ENCODE measurements at places on chromosomes 1 and 21.

DNA sequence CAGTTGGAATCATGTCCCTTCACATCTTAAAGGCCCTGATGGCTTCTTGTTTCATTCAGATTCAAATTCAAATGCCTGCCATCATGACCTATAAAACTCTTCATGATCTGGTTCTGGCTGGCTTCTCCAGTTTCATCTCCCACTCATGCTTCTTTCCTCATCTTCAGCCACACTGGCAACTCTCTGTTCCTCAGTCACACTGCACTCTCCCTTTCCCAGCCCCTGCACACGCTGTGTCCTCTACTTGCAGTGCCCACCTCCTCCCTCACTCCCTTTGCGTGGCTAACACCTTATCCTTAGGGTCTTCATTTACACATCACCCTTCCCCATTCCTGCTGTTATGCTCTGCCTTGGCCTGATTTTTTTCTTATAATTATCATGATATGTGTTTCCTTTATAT, 120.6 kb upstream of the LMO4 start:
- DNase-seq = no peak

DNA sequence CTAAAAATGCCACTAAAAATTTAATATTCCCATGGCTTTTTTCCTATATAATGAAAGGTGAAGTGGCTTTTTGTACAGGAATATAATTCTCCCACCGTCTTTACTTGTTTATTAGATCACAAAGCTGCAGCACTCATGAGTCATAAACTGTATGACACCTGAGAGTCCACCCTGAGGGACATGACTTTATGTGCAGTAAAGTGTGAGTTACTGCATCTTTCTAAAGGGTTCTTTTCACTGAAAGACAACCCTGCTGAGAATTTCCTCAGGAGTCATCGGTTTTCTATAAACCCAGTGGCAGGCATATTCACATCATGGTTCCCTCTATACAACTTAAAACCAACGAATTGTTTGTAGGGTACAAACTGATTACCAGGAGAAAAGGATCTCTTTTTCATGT, 77.4 kb downstream of the APP start:
- DNase-seq = peak; percentile 35

DNA sequence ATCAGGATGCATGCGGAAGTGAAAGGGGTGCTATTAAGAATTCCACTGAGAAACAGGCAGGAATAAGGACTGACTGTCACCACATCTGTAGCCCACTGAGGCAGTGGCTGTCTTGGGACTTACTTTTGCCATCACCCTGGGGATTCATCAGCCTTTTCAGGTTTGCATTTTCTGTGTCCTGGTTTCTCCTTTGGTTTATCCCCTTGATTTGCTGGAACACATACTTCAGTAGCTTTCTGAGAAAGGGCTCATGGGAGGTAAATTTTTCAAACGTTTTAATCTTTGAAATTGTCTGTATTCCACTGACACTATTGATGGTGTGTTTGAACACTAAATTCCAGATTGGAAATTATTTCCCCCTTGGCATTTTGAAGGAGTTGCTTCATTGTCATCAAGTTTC, 80.2 kb upstream of the ACTRT2 start:
- no peak for DNase-seq

GRCh38 chr1:205798577-205798976, 14.4 kb downstream of the SLC41A1 start:
- no peak for DNase-seq

DNA sequence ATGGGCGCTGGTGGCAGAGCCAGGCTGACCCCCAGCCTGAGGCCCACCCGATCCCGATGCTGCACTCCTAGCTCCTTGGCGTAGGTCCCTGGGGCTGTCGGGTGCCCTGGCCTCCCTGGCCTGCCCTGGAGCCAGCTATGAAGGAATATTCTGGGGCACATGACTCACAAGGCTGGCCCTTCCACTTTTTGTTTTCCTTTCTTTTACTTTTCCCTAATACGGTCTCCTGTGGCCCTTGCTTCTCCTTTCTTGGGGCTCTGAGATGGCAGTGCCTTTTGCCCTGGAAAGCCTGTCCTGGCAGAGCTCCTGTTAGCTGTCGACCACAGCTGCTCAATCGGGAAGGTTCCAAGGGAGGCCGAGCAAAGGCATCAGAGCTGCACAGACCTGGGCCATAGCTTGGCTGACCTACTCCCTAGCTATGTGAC, 22.1 kb downstream of the ARHGEF10L start:
- DNase-seq = no peak

DNA sequence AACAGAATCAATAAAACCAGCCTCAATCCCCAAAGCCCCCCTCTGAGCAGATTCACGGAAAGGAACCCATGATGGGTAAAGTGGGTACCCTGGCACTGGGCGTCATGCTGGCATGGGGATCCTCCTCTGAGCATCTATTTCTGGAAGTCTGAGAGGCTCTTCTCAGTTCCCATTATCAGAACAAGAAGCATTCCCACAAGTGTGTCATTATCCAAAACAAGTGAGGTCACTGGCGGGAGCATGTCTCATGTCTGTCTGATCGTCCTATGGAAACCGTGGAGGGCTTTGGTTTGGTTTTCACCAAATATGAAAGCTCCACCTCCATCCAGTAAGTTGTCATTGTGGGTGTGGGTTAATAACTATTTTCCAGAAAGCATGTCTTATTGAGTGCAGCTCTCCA, 70.7 kb downstream of the PGM1 start:
- DNase-seq = peak; percentile 32

- DNase-seq = no peak
Observed at GRCh38 chr1:169175461-169175860, 69.0 kb downstream of the ATP1B1 start.

DNA sequence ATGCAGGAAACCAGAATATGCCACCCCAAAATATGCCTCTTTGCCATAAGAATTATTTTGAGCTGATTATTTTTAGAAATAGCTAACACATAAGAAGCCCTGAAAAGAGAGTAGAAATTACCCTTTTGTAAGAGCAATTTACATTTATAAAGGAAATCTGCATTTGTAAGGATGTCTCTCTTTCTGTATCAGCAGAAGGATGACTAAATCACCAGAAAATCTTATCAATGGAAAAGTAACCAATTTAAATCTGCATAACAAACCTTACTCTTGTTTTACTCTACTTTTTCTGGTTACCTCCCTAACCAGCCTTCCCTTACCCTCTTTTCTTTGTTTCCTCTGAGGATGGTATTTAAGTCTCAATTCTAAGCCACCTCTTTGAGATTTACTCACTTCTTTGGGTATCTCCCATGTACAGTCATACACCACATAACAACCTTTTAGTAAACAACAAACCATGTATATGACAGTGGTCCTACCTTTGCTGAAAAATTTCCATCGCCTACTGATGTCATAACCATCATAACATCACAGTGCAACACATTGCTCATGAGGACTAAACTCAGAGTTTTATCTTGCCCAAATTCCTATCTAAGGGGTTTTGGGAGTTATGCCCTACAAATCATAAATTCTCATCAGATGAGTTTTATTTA, 126.6 kb upstream of the PLPPR4 start:
- no peak for DNase-seq

DNA sequence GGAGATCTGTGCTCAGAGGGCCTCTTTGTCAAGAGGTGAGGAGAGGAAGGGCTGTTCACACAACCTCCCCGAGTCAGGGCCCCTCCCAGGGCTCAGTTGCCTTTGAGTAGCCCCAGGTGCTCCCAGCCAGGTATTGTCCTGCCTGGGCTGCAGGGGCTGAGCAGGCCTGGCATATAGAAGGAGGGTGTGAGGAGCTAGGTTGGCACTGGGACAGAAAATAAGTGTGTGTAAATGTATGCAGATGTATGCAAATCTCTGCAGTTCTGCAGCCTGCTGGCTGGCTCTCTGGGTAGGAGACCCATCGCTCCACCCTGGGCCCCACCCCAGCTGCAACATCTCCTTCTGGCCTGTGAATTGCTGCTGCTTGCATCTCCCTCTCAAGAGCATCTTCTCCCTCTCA, 52.4 kb downstream of the NAV1 start:
- DNase-seq = no peak

DNA sequence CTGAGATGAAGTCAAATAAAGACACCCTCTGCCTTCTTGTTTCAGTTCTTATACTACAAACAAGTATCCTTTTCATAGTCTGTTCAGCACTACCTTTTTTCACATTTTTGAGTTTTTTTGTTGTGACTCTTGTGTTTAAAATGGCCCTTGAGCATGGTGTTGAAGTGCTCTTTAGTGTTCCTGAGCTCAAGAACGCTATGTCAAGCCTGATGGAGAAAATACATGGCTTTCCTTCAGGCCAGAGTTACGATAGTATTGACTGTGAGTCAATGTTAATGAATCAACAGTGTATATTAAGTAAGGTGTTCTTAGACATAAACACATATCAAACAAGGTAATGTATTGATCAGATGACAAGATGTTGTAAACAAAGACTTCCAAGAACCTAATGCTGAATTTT, 12.7 kb downstream of the RNPC3 start:
- no peak for DNase-seq

- DNase-seq = no peak
Observed at GRCh38 chr21:29125191-29125590, 5.3 kb upstream of the MAP3K7CL start.

- DNase-seq = no peak
Observed at GRCh38 chr1:224276771-224277487, 53.0 kb downstream of the NVL start.

- DNase-seq = no peak
Observed at GRCh38 chr1:193358419-193358818, 172.0 kb upstream of the B3GALT2 start.

DNA sequence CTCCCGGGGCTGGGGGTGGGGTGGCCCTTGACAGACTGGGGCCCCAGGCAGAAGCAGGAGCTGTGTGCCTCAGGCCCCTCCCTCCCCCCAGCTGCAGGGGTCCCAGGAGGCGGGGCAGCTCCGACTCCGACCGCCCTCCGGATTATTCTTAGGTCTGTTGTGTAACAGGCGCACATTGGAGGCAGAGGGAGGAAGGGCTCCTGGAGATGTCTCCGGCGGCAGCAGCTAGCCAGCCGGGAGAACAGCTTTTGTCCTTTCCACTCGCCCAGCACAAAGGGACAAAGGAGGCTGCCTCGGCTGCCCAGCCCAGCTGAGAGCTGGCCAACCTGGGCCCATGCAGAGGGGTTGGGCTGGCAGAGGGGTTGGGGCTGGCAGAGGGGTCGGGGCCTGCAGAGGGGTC, 29.7 kb upstream of the PLCH2 start:
- no peak for DNase-seq

GRCh38 chr1:171913385-171913784, 72.1 kb downstream of the DNM3 start:
- DNase-seq = no peak

GRCh38 chr1:241411776-241412338, 54.9 kb upstream of the RGS7 start:
- DNase-seq = peak; percentile 88

- peak; percentile 59 for DNase-seq
Observed at GRCh38 chr1:117534995-117535467, 70.8 kb upstream of the TENT5C start.

GRCh38 chr1:70617728-70618127, 206.7 kb downstream of the CTH start:
- DNase-seq = no peak

- peak; percentile 47 for DNase-seq
Observed at GRCh38 chr1:201885531-201886075, 3.1 kb upstream of the SHISA4 start.

DNA sequence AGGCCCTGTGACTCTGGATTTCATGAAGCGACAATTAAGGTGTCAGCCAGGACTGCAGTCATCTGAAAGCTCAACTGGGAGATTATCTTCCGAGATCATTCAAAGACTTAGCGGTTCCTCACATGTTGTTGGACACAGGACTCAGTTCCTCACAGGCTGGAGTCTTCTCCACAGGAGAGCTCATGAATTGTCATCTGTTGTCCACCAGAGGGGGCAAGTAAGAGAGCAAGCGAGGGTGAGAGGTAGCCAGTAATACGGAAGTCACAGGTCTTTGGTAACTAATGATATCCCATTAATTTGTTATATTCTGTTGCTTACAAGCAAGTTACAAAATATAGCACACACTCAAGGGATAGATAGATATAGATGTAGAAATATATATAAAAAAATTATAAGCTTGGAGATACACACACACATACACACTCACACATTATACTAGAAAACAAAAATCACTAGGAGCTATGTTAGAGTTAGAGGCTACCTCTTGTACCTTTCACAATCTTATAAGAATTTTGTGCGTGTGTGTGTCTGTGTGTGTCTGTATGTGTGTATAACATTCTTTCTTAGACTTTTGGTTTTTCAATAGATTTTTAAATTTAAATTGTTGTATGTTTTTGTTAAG, 1695.3 kb downstream of the BRINP3 start:
- DNase-seq = no peak

DNA sequence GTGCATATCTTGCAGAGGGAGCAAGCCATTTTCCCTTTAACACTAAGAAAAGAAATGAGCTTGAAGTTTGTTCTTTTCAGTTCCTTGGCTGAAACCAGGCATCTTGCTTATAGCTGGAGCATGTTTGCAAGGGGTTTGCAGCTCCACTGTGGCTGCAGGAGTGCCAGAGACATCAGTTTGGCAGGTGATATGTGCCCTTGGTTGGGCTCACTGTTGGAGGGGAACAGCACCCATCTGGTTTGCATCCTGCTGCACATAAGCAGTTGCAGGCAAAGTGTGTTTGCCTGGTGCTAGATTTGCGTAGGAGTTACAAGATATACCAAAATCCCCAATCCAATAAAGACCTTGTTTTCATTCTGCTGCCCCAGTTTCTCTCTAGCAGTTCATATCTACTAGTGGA, 47.8 kb upstream of the IKBKE start:
- no peak for DNase-seq

GRCh38 chr1:150484861-150485260, 2.4 kb upstream of the TARS2 start:
- DNase-seq = peak; percentile 30

GRCh38 chr1:160789702-160790611, 6.0 kb upstream of the LY9 start:
- no peak for DNase-seq

DNA sequence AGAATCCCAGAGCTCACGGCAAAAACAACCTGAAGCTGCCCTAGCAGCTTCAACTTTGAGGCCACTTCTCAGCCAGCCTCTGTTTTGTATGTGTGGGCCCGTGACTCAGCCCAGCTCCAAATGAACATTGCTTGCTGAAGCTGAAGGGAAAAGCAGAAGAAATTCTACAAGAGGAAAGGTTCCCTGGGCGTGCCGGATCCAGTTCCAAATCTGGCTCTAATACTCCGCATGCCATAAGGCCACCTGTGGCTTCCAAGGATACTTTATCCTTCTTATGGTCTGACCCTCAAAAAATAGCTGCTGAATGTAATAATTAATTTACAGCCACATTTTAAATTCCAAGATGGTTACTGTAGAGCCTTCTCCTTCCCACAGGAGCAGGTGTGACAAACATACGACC, 24.3 kb downstream of the TSPAN2 start:
- DNase-seq = no peak

DNA sequence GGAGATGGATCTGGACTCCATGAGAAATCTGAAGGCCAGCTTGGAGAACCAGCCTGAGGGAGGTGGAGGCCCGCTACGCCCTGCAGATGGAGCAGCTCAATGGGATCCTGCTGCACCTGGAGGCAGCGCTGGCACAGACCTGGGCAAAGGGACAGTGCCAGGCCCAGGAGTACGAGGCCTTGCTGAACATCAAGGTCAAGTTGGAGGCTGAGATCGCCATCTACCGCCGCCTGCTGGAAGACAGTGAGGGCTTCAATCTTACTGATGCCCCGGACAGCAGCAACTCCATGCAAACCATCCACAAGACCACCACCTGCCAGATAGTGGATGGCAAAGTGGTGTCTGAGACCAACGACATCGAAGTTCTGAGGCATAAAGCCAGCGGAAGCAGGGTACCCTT, 601.5 kb upstream of the ZP4 start:
- DNase-seq = no peak

- peak; percentile 38 for DNase-seq
Observed at GRCh38 chr1:117339866-117340700, 27.2 kb upstream of the MAN1A2 start.
